Mesenteric fat pad (tissue), 1 donor: ENCODE measurements at places on chromosomes 5 and 9. TPM values are rescaled to one million over a fixed set of nuclear protein-coding genes. Genes with fewer than 3 reads are reported as not detected.

DNA sequence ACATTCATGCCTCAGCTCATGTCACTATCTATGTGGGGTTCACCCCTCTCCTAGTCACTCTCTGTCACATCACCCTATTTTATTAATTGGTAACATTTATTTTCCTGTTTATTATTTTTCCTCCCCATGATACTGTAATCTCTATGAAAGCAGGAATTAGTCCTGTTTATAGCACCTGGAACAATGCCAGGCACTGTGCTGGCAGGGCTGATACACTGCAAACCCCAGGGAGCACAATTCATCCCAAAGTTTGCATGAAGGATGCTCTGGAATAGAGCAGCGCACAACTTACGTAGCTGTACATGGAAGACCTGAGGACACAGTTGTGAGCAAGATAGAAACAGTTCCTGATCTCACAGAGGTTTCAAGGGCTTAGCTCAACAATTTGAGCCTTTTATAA lies 103.2 kb downstream of the NSG2 start:
- no peak for DNase-seq

DNA sequence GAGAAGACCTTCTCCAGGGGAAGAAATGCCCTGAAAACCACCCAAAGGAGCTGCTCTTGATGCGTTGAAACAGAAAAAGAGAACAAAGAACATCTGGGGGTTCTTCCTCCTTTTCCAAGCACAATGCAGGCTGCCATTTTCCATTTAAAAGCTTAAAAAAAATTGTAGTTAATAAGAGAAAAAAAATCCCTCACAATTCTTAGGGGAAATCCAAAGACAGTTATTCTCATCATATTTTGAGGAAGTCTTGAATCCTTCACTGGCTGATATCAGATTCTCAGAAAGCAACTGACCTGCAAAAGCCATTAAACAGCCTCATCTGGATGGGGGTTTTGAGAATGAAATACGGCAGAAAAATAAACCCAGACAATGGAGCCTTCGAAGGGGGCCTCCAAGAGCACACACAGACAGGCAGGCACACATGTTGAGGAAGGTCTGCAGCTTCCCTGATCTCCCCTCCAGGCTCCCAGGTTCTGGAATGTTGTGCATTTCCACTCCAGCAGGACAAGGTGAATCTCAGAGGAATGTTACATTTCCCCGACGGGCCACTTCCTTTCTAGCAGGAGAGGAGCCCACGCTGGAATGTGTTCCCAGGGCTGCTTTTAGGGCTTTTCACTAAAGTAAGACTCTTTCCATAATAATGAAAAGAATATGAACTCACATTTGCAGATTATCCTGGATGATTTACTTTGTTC lies 159.4 kb upstream of the S1PR3 start:
- DNase-seq, result no peak

DNA sequence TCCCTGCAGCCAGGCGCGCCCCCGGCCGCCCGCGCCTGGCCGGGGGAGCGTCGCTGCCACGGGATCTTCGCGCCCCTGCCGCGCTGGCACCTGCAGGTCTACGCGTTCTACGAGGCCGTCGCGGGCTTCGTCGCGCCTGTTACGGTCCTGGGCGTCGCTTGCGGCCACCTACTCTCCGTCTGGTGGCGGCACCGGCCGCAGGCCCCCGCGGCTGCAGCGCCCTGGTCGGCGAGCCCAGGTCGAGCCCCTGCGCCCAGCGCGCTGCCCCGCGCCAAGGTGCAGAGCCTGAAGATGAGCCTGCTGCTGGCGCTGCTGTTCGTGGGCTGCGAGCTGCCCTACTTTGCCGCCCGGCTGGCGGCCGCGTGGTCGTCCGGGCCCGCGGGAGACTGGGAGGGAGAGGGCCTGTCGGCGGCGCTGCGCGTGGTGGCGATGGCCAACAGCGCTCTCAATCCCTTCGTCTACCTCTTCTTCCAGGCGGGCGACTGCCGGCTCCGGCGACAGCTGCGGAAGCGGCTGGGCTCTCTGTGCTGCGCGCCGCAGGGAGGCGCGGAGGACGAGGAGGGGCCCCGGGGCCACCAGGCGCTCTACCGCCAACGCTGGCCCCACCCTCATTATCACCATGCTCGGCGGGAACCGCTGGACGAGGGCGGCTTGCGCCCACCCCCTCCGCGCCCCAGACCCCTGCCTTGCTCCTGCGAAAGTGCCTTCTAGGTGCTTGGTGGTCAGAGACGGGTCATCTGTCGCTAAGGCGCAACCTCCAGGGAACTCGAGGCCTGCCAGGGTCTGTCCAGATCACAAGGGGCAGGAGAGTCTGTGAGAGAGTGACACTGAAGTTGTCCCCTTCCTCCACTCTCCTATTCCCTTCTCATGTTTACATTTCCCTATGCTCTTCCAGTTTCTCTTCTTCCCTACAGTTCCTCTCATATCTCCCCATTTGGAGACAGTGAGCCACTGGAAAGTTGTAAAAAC lies 1.3 kb downstream of the GPR150 start:
- no peak for DNase-seq

DNA sequence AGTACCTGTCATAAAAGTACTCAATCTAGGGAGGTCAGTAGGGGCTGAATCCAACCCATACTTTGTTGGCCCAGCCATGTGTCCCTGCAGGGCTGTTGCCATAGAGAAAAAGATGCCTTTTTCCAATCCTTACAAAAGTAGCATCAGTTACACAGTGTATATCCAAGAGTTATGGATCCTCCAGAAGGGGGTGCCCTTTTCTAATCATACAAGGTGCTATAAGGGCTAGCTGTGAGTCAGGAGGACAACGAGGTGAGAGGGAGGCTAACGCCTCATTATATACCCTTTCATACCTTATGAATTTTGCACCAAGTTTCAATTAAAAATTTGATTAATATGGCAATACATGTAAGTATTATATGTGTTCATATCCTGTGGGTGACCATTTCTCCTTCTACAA lies 4.8 kb downstream of the KIAA0825 start:
- DNase-seq, result no peak

GRCh38 chr5:96714951-96715451 lies 52.8 kb downstream of the CAST start:
- no peak for DNase-seq

- no peak for DNase-seq
Measured at GRCh38 chr9:33782395-33783152, 12.8 kb upstream of the PRSS3 start.

GRCh38 chr5:76325326-76325725 lies 77.8 kb upstream of the IQGAP2 start:
- no peak for DNase-seq

Gene TRIM36
- 1.3 TPM for total RNA-seq

Gene GMCL2
- not detected for total RNA-seq

Gene GFI1B
- not detected for total RNA-seq

Gene FOXD1
- 0.32 TPM for total RNA-seq
